Stimulated activated CD4-positive, alpha-beta T cell treated with anti-CD3 and anti-CD28 coated beads, TNF-alpha, amount 100 ng/mL, for 1 hour (primary cell): ENCODE measurements at places on chromosomes 5 and 9.

- no peak for DNase-seq
Measured at GRCh38 chr9:116303270-116303669, 149.7 kb downstream of the PAPPA start.

DNA sequence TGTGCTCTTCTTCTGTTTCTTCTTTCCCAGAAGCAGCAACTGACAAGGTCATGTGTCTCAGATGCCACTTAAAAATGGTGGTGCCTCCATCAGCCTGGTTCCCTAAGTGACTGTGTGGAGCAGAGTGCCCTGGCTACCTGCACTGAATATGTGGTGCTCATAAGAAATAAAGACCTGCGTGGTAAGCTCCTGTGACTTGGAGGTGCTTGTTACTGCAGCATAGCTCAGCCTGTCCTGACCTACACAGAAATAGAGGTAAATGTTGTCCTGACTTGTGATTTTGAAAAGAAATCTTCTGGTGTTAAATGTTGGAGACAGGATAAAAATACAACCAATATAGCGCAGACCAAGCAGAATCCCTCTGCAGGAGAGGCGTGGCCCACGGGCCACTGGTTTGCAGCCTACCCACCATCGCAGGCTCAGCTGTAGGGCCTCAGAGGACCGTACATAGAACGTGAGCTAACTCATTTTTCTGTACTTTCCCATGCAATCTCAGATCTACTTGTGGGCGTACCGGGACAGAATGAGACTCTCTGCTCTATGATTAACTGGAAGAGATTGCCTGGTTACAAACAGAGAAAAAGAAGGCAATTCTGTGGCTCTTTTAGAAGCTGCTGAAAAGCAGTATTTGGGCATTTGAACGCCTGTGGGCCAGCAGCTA is 79.4 kb upstream of the UNC5A start:
- DNase-seq: no peak

GRCh38 chr5:180105827-180106312 is 34.3 kb upstream of the RNF130 start:
- no peak for DNase-seq

DNA sequence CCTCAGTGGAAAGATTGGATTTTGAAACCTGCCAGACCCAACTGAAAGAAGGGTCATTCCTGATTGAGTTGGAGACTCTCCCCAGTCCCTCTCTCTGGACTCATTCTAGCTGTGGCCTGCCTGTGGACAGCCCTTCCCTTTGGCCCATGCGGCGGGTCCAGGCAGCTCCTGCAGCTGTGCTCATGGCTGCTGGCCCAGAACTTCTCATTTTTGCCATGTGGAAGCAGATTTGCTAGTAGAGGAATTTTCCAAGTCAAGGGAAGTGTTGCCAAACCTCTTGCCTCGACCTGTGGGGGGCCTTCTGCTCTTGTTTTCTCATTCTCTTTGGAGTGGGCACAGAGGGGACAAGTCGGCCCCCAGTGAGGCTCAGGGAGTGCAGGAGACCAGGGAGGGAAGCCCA is 89.2 kb downstream of the ANKRD33B start:
- no peak for DNase-seq

DNA sequence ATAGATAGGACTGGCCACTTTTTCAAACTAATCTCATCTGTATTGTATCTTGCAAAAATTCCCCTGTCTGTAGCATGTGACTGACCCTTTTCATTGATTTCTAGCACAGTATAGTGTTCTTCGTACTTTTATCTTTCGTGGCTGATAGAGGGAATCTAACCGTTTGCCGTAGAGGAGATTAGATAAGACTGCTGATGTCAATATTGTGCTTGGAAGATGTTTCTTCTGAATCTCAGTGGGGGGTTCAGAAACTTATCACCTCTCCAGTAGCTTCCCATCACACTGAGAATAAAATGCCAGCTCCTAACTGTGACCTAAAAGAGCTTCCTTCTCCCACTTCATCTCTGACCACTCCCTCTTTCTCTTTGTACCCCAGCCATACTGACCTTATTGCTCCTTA is 25.4 kb upstream of the ALDOB start:
- DNase-seq: no peak

DNA sequence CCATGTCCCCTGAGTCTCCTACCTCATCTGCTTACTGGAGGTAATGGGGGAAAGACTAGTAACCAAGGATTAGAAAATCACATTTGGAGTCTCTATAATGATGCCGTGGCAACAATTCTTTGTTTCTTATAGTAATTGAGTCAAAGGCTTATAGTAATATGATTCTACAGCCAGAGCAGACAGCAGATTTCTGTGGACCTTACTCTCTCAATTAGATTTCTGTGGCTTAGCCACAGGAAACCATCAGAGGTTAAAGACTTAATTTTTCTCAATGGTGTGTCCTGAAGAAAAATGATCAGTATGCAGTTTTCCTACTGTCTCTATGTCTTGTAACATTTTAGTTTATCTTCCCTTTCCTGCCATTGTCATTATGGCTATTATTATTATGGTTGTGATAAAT is 59.3 kb upstream of the CD180 start:
- DNase-seq: no peak

DNA sequence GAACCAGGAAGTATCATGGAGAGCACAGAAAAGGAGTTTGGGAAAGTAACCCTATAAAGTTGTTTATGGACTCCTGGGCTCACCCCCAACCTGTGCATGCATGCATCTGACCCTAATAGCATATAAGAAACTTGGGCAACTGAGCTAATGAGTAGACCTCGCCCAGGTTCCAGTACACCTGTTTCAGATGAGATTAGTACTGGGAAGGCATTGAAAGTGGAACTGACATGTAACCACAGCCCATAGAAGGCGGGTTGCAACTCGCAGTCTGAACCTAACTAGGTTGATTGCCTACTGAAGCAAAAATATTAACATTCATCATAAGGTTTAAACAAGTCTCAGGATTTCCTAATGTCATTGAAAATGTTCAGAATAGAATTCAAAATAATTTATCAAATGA is 87.0 kb downstream of the WNK2 start:
- DNase-seq: no peak

DNA sequence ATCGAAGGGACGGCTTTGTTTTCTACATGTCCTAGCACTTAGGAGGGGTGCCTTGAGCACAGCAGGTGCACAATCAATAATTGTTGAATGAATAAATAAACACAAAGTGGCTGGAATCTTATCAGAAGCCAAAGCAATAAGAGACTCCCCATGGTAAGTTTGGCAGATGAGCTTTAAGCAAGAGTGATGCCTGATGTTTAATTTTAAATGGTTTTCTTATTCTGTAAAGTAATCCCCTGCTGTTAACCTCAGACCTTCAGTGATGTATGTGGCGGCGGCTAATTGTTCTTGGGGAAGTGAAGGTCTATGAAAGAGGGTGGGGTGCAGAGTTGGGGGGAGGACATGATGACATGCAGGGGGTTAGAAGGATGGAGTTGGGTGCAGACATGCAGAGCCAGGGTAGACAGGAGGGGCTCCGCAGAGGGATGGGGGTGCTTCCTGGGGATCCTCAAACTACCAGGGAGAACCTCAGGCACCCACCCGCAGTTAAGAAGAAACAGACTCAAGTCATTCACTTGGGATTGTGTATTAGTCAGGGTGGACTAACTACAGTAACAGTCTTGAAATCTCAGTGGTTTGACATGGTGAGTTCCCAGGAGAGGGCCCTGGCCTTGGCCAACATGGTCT is 65.7 kb upstream of the SHB start:
- no peak for DNase-seq

DNA sequence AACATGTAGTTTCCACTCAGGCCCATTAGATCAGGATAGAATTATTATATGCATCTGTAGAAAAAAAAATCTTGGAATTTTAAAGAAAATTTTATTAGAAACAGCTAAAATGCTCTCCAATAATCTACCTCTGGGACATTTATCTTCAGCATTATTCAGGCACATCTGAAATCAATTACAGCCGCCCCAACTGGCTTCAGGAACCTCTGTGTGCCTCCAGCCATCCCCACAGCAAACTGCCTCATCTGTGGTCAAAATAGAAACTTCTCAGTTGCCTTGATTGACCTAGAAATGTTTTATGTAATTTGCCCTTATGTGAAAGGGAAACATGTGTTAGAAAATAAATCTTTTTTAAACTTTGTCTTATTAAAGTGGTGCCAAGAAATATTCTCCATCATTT is 120.1 kb upstream of the LPAR1 start:
- no peak for DNase-seq

- DNase-seq: no peak
Measured at GRCh38 chr5:65366655-65367054, 115.1 kb downstream of the ADAMTS6 start.

GRCh38 chr9:128909859-128910258 is 10.9 kb upstream of the PHYHD1 start:
- DNase-seq: no peak

GRCh38 chr5:139726248-139726647 is 69.4 kb upstream of the PSD2 start:
- no peak for DNase-seq

DNA sequence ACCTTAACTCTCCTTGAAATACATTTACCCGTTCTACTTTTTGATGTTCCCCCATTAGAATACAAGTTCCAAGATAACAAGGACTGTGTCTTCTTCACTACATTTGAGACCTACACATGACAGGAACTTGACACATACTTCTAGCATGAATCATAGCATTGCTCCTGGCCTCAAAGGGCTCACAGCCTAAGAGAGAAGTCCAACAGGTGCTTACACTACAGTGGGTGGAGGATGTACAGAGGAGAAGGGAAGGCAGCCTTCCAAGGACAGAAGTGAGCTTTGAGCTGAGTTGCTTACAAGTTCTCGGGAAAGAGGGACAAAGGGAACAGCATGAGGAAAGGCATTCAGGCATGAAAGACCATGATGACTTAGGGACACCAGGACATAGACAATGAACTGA is 56.9 kb upstream of the MSX2 start:
- DNase-seq: no peak
